Iris pigment epithelial cell (primary cell): ENCODE measurements at places on chromosomes 2 and 18.

GRCh38 chr18:79164706-79165105 lies 95.5 kb downstream of the ATP9B start:
- DNase-seq: no peak

DNA sequence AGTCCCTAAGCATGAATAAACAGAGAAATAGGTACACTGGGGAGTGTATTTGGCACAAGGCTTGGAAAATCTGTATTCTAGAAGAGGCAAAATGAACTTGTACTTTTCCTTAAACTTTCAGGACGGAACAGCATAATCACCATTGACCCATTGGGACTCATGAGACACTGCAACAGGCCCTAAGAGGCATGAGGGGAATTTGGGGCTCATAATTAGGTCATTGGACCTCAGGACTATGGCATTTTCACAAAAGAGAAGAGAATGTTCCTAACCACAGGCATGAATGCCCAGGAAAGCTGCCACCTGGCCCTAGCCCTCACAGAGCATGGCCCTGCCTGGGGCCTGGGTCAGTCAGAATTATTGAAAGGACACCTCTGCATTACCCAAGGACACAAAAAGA lies 67.9 kb upstream of the PIK3C3 start:
- DNase-seq: no peak

DNA sequence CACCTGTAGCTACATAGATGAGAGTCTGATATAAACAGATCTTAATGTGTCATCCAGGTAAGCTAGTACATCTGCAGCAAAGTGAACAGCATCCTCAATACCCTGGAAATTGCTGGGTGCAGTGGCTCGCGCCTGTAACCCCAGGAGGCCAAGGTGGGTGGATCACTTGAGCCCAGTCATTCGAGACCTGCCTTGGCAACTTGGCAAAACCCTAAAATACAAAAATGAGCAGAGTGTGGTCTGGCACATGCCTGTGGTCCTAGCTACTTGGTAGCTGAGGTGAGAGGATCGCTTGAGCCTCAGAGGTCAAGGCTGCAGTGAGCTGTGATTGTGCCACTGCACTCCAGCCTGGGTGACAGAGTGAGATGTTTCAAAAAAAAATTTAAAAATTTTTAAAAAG lies 233.9 kb upstream of the SP5 start:
- DNase-seq: no peak

- peak; percentile 90 for DNase-seq
Observed at GRCh38 chr2:133674433-133675331, 106.4 kb upstream of the NCKAP5 start.

DNA sequence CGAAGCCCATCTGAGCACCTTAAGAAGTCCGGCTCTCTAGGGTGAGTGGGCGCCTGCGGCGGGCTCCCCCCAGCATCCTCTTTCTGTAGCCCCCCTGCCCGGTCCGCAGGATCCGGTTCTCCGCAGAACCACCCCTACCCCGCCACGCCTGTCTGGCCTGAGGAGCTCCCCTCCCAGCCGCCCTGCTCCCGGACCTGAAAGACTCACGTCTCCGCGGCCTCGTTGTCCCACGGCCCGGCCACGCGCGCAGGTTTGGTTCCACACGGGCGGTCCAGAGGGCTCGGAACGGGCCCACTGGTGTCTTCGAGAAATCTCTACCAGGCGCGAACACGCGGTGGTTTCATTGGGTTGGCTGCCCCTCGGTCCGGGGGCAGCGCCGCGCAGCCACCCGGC lies 237 bp downstream of the SLC39A6 start:
- no peak for DNase-seq

DNA sequence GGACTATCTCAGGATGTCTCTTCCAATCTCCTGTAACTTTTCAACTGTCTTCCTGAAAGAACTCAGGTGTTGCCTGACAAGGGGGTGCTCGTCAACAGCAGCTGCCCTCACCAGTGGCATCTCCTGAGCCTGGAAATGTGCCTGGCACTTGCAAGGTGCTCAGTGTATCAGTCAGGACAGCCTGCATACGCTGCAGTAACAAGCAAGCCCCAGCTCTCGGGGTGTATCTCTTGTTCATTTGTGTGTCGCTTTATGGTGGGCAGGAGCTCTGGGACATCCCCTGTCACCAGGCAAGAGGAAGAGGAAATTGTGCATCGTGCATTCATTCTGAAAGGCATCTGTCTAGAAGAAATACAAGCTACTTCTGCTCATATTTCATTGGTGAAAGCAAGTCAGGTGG lies 263.1 kb downstream of the DCDC2C start:
- no peak for DNase-seq

GRCh38 chr2:82342356-82342755 lies 2037.8 kb upstream of the LRRTM1 start:
- DNase-seq: no peak

DNA sequence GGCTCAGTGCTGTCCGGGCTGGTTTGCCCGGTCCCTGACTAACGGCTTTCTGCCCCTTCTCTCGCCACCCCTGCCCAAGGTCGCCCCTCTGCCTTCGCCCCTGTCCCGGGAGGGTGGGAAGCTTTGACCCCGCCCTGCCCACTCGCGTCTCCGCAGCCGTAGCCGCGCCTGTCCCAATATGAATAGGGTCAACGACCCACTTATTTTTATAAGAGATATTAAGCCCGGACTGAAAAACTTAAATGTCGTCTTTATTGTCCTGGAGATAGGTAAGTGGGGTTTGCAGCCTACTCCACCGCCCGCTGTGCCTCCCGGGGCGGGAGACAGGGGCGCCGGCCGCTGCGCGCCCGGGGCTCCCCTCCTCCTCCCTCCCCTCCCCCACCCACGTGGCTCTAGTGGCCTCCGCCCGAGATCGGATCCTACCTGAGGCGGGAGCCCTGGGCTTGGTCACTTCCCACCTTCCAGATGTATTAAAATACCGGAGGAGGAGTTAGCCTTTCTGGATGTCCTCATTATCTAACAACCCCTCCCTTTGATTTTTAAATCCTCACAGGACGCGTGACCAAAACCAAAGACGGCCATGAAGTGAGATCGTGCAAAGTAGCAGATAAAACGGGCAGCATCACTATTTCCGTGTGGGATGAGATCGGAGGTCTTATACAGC lies 633 bp downstream of the NABP1 start:
- no peak for DNase-seq

DNA sequence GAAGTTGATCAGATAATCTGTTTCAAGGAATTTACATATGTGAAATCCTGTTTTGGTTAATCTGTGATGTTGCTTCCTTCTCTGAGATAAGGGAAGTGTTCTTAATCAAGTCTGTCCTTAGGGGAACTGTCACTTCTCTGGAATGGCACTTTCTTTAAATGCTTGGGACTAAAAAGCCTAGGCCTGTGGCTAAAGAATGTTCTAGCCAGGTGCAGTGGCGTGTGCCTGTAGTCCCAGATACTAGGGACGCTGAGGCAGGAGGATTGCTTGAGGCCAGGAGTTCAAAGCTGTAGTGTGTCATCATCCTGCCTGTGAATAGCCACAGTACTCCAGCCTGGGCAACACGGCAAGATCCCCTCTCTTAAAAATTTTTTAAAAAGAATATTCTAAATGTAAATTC lies 217.6 kb upstream of the SIX3 start:
- no peak for DNase-seq

DNA sequence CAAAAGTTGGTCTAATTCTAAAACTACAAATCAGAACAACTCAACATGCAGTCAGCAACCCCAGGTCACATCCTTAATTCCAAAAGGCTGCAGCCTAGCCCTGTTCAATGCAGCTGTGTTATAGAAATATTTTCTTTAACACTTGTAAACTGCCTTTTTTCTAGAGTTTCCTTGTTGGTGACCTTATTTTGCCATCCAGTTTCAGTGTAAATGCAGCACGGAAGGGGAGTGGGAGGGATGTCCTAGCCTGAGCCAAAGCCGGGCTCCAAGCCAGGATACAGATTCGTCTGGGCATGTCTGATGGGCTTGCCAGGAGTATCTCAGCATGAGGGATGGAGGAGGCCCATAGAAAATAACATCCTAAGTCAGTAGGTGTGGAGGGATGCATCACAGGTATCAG lies 17.7 kb upstream of the SP3 start:
- peak; percentile 56 for DNase-seq

GRCh38 chr18:63646936-63647335 lies 2.9 kb upstream of the SERPINB4 start:
- DNase-seq: no peak

DNA sequence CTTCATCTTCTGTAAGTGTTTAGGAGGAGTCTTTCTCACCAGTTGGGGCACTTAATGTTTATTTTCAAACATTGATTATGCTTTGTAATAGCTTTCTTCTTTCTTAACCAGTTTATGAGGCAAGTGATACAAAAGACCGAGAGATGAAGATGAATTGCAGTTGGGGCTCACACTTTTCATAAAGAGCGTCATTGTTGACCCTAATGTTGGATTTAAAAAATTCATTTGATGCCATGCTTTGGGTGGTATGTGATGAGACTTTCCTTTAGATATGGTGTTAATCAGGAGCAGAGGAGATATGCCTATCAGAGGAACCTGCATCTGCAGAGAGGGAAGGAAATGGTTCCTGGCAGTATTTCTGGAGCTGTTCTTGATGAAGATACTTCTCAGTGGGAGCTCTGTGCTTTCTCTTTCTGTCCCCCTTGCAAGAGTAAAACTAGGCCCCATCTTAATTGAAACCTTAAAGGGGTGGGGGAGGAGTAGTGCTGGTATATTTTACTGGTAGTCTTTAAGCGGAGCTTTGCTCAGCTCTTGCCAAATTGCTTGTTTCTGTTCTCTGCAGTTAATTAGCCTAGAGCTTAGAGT lies 2.3 kb downstream of the EML4 start:
- peak; percentile 21 for DNase-seq

- DNase-seq: no peak
Observed at GRCh38 chr2:207633686-207634085, 8.5 kb upstream of the METTL21A start.

DNA sequence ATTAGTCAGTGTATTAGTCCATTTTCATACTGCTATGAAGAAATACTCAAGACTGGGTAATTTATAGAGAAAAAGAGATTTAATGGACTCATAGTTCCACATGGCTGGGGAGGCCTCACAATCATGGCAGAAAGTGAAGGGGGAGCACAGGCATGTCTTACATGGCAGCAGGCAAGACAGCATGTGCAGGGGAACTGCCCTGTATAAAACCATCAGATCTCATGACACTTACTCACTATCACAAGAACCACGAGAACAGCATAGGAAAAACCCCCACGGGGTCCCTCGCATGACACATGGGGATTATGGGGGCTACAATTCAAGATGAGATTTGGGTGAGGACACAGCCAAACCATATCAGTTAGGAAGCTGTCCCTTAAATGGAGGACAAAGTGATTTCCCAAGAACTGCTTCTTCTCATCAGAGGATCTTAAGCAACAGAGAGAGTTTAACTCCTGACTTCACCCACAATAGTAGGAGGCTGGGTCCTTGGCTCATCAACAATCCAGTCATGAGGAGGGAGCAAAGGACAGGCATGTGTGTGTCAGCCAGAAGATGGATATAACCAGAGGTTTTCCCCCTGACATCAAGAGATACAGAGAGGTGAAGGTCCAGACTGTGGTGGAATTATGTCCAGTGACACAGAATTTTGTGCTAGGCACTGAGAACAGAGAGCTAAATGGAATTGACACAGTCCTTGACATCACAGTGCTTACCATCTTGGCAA lies 203.8 kb upstream of the SH3BP4 start:
- DNase-seq: peak; percentile 22

GRCh38 chr2:51535763-51536162 lies 503.8 kb upstream of the NRXN1 start:
- DNase-seq: no peak

- no peak for DNase-seq
Observed at GRCh38 chr18:10424585-10425307, 29.7 kb upstream of the APCDD1 start.

- no peak for DNase-seq
Observed at GRCh38 chr2:202808754-202809153, 62.8 kb downstream of the ICA1L start.

GRCh38 chr18:46096651-46097300 lies 1.3 kb downstream of the ATP5F1A start:
- DNase-seq: no peak

DNA sequence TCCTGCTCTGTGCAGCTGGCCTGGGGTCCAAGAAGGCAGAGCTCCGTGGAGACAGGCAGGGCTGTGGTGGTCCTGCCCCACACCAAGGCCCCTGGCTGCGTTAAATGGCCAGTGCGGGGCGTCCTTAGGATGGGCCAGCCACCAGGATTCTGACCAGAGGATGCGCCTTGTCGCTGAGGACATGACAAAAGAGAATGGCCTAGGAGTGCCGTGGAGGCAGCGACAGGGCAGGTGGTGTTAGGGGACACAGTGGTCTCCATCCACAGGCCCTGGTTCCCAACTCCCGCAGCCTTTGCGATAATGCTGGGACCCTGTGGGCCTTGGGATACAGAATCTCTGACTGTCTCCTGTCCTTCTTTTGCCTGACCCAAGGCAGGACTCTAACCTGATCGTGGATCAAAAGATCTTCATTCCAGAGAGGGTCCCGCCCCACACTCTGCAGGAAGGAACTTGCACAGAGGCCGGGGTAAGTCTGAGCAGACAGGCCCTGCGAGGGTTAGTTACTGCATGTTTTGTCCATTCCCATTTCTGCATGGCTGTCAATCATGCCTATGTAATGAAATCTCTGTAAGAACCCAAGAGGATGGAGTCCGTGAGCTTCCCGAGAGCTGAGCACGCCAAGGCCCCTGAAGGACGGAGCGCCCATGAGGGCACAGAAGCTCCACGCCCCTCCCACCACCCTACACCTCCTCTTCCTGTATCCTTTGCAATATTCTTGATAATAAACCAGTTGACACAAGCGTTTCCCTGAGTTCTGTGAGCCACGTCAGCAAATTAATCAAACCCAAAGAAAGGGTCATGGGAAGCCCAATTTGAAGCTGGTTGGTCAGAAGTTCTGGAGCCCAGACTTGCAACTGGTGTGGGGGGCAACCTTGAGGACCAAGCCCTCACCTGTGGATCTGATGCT lies 251.5 kb upstream of the SALL3 start:
- no peak for DNase-seq

- peak; percentile 42 for DNase-seq
Observed at GRCh38 chr2:213806125-213806726, 522.0 kb downstream of the SPAG16 start.

DNA sequence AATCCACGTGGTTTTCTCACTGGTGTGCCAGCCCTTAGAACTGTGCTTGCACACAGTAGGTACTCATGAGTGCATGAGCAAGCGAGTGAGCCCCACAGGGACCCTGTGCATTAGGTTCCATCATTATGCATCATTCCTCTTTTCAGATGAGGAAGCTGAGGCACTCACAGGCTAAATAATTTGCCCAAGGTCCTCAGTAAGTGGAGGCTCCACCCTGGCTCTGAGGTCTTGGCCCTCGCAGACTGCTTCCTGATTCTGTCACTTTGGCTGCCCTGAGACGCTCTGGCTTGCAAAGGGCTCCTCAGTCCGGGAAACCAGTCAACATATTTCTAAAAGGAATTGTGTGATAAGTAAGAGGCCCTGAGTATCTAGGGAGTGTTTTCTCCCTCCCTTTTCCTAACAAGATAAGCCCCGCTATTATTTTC lies 71.7 kb downstream of the IL1R2 start:
- peak; percentile 77 for DNase-seq
